ENCODE measurements at places on chromosomes 2 and 18. TPM values are rescaled to one million over a fixed set of nuclear protein-coding genes. Genes with fewer than 3 reads are reported as not detected.

PRKAG3 gene
- total RNA-seq, result not detected

REG3G gene
- total RNA-seq, result not detected

CPO gene
- total RNA-seq, result 0.63 TPM

DNA sequence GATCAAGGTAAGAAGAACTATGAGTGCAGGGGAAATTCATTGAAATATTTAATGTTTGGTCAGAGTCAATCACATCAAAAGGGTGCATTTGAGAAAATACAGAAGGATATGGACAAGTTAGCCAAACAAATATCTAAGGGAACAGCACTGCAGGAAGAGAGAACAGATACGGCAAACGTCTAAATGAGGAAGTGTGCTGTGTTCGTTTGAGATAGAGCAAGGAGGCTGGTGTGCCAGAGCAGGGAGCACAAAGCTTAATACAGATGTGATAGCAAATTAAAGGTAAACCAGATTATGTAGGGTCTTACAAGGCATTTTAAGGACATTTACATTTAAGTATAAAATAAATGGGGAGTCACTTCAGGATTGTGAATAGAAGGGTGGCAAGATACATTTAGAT, 241.3 kb upstream of the ZNF804A start:
- no peak for DNase-seq

DNA sequence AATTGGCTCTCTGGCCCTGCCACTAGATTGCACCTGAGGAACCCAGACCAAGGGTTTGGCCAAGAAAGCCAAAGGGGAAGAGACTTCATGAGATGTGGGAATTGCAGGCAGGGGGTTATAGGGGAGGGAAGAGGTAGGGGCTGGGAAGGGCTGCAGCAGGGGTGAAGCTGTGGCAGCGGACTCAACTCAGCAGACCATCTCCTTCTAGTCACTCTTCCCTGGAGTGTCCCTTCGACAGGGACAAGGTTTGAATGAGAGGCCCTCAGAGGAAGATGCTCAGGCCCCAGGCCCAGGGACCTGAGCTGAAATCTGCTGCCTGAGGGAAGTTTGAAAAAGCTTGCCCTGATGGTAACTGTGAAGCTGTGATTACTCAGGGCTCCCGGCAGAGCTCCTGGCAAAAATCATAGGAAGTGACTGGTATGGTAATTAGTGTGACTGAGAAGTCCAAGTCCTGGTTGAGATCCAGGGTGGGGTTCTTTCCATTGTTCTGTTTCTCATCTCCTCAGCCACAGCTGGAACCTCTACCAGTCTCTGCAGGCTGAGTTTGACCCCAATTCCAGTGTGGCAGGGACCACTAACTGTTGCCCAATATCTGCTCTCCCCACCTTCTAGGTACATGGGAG, 300.9 kb downstream of the CYP26B1 start:
- DNase-seq, result peak; percentile 60

DNA sequence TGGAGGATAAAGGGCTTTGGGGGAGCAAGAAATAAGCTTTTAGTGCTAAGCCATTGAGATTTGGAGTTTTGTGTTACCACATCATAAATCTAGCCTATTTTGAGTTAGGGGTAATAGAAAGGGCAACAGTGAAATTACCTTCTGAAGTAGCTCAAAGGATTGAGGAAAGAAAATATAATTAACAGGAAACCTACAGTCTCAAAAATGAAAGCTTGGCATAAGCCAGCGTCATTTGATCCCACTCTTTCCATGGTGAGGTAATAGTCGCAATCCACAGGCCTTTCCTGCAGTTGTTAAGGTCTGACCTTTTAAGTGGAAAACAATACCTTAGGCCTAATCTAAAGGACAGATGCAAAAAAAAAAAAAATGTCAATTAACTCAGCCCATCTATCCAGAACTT, 182.7 kb downstream of the UXS1 start:
- no peak for DNase-seq
